ENCODE measurements at places on chromosomes 12 and 14.
A peak's percentile ranks its signal among the peaks of the same experiment; 100 is the strongest.

DNA sequence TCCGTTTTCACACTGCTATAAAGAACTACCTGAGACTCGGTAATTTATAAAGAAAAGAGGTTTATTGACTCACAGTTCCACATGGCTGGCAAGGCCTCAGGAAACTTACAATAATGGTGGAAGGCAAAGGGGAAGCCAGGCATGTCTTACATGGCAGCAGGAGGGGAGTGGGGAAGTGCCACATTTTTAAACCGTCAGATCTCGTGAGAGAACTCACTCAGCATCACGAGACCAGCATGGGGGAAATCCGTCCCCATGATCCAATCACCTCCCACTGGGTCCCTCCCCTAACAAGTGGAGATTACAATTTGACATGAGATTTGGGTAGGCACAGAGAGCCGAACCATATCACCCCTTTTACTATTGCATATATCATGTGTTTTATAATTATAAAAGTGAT lies 2.0 kb upstream of the PIGH start:
- no peak for DNase-seq

DNA sequence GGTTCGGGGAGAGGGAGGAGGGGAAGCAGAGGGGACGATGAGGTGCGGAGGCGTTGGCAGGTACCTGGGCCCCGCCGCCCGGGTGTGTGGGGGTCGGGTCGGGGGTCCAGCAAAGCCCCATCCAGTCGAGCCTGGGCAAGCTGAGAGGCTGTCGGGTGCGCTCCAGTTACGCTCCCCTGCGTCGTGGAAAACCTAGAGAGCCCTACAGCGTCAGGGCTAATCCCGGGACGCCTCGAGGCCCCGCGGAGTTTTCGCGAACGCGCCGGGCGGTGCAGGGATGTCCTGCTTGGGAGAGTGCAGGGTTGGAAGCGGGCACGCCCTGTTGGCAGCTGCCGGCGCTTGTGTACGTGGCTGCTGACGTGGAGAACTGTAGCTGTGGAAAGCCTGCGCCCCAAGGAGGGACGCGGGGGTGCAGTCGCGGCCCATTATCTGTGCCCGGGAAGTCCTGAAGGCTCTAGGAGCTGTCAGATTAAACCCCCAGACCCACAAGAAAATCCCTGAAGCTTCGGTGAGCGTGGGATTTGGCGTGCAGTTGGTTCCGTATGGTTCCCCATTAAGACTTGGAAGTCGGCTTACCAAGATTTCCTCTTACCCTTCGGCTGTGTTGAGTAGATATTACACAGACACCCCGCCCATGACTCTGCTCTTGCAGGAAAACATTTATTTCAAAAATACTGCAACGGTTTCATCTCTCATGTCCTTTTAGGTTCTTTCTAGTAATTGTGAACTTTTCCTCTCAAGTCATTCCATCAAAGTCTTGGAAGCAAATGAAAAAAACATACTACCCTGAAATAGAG lies 11.3 kb upstream of the SLC38A2 start:
- peak; percentile 95 for DNase-seq

- DNase-seq, result no peak
Observed at GRCh38 chr12:45431126-45431525, 215.2 kb downstream of the ANO6 start.

GRCh38 chr12:51900323-51900889 lies 6.9 kb upstream of the ACVRL1 start:
- DNase-seq, result no peak

DNA sequence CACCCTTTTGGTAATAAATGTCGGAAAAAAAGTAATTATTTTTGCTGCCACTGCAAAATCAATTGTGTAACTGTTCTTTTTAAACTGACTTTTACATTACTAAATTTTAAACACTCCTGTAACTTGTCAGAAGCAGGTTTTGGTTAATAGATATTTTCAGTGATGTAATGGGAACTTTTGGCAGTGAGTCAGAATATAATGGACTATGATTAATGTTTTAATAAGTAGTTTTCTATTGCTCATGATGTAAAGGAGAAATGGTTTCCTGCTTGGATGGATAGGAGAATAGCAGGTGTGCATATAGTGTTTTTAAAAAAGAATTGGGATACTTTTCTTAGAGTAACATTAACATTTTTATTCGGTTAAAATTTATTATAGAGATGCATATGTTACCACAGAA lies 58.8 kb downstream of the TRMT5 start:
- DNase-seq, result peak; percentile 55

DNA sequence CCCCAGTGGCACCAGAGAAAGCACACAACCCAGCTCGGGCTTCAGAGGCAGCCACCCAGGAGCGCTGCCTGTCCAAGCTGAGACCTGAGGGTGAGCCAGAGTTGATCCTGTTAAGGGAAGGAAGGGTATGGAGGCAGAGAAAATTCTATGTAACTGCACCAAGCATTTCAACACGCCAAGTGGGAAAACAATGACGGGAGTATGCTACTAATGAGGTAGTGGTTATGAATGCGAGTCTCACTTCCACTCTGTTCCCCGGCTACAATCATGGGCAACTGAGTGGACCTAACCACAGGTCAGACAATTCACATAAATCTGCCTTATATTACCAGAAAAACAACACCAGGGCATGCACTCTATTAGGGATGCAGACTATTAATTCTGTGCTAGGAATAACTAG lies 9.9 kb downstream of the ATG14 start:
- no peak for DNase-seq

DNA sequence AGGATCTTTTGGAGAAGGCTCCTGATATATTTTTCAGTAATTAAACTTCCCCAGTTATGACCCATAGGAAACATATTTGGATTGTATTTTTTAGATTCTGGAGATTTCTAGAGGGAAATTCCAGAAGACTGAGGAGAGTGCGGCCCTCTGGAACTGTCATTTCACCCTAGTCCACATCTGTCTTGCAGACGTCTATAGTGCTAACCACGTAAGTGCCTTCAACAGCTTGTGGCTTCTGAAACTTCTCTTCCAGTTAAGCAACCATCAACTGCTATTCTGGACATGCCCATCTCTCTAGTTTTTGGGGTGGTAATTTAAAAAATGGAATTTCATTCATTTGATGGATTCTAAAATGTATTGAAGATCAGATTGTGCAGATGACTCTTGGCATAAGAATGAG lies 1098.8 kb downstream of the TMEM121 start:
- no peak for DNase-seq

- DNase-seq, result no peak
Observed at GRCh38 chr12:85759623-85760022, 76.6 kb downstream of the RASSF9 start.

GRCh38 chr12:114218136-114218535 lies 187.8 kb downstream of the TBX5 start:
- DNase-seq, result no peak

DNA sequence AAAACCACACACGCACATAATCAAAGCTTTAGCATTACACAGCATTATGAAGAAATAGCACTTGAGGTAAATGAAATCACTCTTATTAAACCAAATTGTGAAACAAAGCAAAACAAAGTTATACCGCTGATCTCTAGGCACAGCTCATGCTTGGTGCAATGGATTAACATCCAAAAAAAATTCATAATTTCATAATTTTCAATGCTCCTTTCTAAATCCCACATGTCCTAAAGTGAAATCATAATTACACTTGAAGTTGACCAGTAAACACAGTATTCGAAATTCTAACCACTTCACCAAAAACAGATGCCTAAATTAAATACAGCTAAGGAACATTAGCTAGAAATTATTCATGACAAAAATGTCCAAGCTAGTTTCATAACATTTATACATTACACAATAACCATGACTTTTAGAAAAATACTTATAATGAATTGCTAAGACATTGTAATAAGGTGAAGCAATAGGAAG lies 1.5 kb downstream of the MLH3 start:
- peak; percentile 80 for DNase-seq

DNA sequence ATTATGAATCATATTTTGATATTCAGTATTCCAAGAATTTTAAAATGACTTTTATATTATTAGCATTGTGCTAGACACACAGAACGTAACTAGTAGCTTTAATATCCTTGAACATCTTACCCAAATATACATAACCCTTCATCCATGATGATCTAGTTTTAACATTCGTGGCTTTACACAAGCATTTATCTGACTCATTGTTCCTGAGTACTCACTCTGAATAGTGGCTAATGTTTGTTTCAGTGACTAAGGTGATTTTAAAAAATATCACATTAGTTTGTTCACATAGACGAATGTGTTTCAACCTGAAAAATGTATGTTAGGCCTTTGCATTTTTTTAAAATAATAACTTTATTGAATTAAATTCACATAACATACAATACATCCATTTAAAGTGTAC lies 80.0 kb upstream of the PTPRQ start:
- DNase-seq, result no peak
